ENCODE measurements at places on chromosomes 5 and 9. TPM values are rescaled to one million over a fixed set of nuclear protein-coding genes. Genes with fewer than 3 reads are reported as not detected.
A peak's percentile ranks its signal among the peaks of the same experiment; 100 is the strongest.

DNA sequence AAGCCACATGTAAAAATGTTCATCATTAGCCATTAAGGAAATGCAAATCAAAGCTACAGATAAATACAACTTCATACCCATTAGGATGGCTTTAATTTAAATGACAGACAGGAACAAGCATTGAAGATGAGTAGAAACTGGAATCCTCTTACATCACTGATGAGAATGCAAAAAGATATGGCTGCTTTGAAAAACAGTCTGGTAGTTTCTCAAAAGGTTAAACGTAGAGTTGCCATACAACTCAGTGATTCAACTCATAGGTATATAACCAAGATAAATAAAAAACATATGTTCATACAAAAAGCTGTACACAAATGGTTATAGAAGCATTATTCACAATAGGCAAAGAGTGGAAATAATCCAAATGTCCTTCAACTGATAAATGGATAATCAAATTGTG, 228.8 kb upstream of the ZNF462 start:
- no peak for DNase-seq

Gene PIP5K1B
- 14.0 TPM for total RNA-seq

DNA sequence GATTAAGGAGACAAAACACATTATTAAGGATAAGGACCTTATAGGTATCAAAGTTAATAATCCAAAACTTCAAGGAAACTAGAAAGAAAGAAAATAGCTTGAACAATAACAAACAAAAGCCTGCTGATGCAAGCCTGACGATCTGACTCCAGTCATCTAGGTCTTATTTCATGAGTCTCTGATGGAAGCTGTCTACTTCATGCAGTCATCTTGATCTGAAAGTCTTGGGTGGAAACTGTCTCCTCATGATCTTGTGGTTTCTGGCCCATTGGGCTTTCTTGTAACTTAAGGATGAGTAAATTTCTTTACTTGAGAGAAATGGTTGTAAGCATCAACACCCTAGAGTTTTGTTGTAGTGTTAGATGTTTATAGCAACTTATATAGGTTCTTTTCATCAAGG, 20.6 kb upstream of the PSIP1 start:
- no peak for DNase-seq

GRCh38 chr9:15553528-15553898, 670 bp downstream of the CCDC171 start:
- no peak for DNase-seq

GRCh38 chr5:41193456-41194205, 19.7 kb downstream of the C6 start:
- DNase-seq = peak; percentile 97

- DNase-seq = peak; percentile 76
These were observed 18.1 kb downstream of the GRXCR2 start for GRCh38 chr5:145854651-145855258.

DNA sequence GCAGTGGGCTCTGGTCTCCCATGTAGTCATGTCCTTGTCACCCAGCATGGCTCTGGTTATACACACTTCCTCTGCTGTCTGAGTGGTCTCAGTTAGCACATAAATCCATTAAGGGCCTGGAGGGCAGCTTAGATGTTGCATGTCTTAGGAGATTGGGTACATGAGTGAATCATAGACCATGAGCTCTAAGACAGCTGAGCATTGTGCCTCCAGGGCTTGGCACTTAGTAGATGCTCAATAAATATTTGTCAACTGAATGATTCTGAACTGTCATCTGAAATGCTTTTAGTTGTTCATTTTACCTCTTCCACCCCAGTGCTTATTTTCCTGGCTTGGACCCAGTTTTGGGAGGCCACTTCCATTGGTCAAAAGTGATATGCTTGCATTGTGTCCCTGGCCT, 135.6 kb downstream of the BOD1 start:
- no peak for DNase-seq

DNA sequence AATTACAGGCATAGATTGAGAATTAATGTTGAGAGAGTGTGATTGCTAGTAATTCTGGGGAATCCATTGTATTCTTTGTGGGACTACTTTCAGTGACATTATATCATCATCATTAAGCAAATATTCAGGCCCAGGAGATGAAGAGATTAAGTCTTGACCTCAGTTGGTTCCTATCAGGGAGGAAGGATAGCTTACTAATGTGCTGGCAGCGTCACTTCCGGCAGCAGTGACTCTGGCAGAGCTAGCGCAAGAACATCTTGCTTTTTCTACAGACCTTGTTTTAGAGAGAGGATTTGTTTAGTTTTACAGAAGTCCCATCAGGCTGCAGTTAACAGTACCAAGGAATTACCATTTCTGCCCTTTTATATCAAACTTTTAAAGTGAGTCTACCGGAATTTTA, 20.3 kb downstream of the OSTF1 start:
- peak; percentile 52 for DNase-seq

Gene FAM221B
- total RNA-seq = not detected

Gene JAKMIP2
- 1.8 TPM for total RNA-seq

GRCh38 chr9:73541923-73542322, 390.3 kb downstream of the ANXA1 start:
- DNase-seq = no peak

Gene CCL28
- 32.3 TPM for total RNA-seq

GRCh38 chr5:139844472-139845145, 49.0 kb downstream of the PSD2 start:
- peak; percentile 61 for DNase-seq

Gene TXNDC8
- total RNA-seq = not detected

GRCh38 chr5:157513182-157513581, 53.2 kb downstream of the NIPAL4 start:
- DNase-seq = no peak

- DNase-seq = peak; percentile 84
These were observed 40.8 kb downstream of the SHC3 start for GRCh38 chr9:89137542-89138462.

Gene ARID3C
- not detected for total RNA-seq

GRCh38 chr9:136042541-136042940, 52.5 kb downstream of the NACC2 start:
- DNase-seq = no peak

- DNase-seq = no peak
These were observed 61.0 kb upstream of the PRDM9 start for GRCh38 chr5:23446424-23446823.

DNA sequence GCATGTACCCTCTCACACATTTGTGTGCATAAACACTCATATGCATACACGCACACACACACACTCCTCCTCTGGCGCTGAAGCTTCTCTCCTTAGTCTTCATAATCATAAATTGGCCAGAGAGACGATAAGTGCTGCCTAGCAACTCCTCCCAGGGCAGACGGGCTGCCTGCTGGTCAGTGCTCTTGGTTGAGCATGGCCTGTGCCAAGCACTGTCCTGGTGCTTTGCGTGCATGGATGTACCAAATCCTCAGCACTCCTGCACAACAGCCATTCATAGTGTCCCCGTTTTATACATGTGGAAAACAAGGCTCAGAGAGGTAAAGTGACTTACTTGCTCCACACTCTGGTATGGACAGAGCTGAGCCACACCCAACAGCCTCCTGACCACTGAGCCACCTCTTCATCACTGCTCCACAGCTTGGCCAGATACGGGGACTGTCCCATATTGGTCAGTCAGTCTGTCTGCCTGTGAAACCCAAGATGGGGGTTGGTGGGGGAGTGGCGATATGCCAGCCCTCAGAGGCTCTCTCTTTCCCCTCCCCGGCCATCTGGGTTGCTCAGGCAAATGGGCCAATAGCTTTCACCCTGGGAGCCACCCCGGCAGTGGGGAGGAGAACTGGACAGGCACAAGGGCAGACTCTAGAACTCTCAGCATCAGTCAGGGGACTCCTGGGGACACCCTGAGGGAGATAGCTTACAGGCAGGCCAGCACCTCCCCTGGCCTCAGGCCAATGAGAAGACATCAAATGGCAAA, 64.3 kb upstream of the GARNL3 start:
- no peak for DNase-seq

DNA sequence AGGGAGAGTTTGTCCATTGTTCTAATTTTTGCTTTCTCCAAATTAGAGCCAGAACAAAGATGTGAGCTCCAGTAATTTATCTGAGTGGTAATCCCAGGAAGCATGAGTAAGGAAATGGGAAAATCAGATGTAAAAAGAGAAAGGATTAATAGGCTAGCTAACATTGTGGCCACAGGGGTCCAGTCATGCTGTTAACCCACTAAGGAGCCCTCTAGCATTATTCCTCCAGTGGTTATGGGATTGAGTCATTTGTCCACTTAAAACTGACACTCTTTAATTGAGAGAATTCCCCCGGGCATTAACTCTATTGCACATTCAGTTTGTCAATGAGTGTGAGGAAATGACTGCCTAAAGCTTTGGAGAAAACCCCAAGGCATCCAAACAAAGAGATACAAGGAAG, 700.3 kb upstream of the TYRP1 start:
- no peak for DNase-seq

DNA sequence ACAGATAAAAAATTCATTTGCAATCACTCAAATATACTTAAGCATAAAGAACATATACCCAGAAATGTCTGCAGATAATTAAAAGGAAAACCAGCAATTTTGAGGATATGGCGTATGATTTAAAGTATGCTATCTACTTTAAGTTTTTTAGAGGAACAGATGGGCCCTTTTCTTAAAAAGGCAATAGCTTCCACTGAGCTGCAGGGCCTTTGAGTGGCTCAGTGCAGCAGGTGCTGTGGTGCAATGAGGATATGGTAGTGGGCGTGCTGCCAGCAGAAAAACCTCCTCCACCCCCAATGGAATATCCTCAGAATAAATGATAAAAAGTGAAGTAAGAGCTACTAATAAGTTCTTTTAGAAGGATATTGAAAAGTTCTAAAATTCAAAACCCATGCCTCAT, 814.5 kb downstream of the MTRR start:
- no peak for DNase-seq

Gene CATSPER3
- 1.0 TPM for total RNA-seq

Gene TJP2
- total RNA-seq = 116 TPM

- no peak for DNase-seq
These were observed 1785.5 kb downstream of the EFNA5 start for GRCh38 chr5:105885266-105885665.

DNA sequence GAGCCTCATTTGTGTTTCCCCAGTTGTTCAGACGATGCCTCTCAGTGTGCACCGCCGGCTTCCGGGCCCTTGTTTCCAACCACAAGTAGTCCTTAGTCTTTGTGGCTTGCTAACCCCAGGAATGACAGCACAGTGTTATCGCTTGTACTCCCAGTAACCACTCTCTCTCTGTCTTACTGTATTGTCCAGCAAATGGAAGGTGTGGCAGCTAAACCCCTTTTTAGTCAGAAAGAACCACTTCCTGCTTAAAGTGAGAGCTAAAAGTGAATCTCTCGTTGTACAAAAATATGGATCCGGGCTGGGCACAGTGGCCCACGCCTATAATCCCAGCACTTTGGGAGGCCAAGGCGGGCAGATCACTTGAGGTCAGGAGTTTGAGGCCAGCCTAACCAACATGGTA, 61.3 kb downstream of the ENC1 start:
- DNase-seq = no peak

DNA sequence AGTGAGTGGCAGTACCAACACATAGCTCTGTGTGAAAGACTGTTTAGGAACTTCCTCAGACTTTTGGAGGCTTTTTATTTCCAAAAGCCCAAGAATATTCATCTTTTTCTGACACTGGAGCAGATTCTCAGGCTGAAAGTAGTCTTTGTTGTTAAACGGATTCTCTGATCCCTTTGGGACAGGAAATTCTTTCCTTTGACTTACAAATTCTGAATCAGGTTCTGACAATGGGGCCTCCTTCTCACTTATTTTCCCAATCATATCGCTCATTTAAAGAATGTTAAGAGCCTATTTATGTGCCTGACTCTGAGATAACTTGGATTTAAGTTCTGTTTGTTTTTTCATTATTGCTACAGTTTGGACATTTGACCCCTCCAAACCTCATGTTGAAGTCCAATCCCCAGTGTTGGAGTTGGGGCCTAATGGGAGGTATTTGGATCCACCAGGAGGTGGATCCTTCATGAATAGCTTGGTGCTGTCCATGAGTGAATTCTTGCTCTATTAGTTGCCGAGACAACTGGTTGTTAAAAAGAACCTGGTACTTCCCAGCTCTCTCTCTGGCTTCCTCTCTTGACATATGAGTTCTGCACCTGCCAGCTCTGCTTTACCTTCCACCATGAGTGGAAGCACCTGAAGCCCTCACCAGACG, 4.1 kb upstream of the ADGRV1 start:
- DNase-seq = no peak

- no peak for DNase-seq
These were observed 688.0 kb upstream of the SEMA6A start for GRCh38 chr5:117262572-117263131.

Gene RIGI
- total RNA-seq = 9.4 TPM

Gene KIF4B
- not detected for total RNA-seq

Gene CARD9
- total RNA-seq = 8.2 TPM

DNA sequence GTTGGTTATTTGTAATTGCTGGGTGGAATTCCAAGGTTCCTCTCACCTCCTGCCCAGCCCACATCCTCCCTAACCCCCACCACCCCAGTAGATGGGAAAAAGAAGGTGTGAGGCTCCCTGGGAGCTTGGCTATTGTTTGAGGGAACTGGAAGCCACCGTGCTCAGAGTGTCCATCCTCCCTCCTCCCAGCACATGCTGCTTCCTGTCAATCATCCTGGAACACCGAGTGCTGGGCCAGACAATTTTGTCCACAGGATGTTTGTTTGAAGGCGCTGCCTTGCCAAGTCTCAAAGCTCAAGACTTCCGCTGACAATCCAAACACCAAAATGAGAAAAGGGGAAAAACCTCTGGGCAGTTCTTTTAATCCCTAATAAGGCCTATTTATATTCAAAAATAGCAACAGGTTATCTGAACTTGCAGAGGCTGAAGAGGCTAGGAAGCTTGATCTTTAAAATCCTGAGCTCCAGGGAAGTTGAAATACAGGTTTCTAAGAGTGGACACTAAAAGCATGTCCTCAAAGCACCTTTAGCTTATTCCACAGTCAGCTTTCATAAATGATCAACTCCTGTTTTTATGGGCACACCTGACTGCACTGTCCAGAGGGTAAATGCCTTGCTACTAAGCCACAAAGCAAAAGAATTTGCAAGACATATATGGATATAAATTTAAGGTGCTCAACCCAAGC, 286.7 kb downstream of the NFIB start:
- no peak for DNase-seq

Gene OR1J2
- not detected for total RNA-seq

- DNase-seq = no peak
These were observed 98.4 kb upstream of the GNAQ start for GRCh38 chr9:78130004-78130403.

Measured in mucosa of gallbladder (tissue), 1 donor.